Psoas muscle (tissue), 8 donors: ENCODE measurements at places on chromosomes 3 and 15. TPM values are rescaled to one million over a fixed set of nuclear protein-coding genes. Genes with fewer than 3 reads are reported as not detected.

The RAB11A gene
- total RNA-seq = 152 TPM

The KNG1 gene
- not detected for total RNA-seq

The LRRC31 gene
- total RNA-seq = not detected

The BFSP2 gene
- not detected for total RNA-seq

The CAND2 gene
- 140 TPM for total RNA-seq

The ZPLD1 gene
- not detected for total RNA-seq

The TRH gene
- not detected for total RNA-seq
